Tongue (tissue), 3 donors: ENCODE measurements at places on chromosomes 3 and 15. TPM values are rescaled to one million over a fixed set of nuclear protein-coding genes. Genes with fewer than 3 reads are reported as not detected.

Gene OIP5
- total RNA-seq = 2.9 TPM

Gene PLSCR2
- not detected for total RNA-seq

Gene PLXND1
- 131 TPM for total RNA-seq

Gene MOBP
- not detected for total RNA-seq

Gene SERINC4
- 0.10 TPM for total RNA-seq
